ENCODE measurements at places on chromosomes 7 and 10.

DNA sequence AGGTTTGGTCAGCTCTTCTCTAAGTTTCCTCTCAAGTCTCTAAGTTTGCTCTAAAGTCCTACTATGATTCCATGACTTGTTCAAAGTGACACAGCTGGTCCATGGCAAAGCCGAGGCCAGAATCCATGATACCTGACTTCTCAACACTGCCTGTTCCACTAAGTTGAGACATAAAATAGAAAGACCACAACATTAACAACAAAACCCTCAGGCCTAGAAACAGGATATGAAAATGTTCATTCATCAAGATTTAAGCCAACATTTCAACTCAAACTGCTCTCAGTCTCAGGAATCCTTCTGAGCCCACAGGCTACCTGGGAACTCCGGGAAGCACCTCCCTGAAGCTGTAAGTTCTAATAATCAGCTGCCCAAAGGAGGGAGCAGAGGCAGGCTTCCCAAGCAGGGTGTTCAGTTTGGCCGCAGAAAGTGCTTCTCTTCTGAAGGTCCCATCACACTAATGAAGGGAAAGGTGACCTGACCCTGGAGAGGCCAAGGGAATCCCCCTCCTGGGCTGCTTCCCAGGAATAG, 62.9 kb downstream of the STK17A start:
- no peak for DNase-seq

GRCh38 chr10:101152316-101152715, 21.2 kb downstream of the TLX1 start:
- no peak for DNase-seq

DNA sequence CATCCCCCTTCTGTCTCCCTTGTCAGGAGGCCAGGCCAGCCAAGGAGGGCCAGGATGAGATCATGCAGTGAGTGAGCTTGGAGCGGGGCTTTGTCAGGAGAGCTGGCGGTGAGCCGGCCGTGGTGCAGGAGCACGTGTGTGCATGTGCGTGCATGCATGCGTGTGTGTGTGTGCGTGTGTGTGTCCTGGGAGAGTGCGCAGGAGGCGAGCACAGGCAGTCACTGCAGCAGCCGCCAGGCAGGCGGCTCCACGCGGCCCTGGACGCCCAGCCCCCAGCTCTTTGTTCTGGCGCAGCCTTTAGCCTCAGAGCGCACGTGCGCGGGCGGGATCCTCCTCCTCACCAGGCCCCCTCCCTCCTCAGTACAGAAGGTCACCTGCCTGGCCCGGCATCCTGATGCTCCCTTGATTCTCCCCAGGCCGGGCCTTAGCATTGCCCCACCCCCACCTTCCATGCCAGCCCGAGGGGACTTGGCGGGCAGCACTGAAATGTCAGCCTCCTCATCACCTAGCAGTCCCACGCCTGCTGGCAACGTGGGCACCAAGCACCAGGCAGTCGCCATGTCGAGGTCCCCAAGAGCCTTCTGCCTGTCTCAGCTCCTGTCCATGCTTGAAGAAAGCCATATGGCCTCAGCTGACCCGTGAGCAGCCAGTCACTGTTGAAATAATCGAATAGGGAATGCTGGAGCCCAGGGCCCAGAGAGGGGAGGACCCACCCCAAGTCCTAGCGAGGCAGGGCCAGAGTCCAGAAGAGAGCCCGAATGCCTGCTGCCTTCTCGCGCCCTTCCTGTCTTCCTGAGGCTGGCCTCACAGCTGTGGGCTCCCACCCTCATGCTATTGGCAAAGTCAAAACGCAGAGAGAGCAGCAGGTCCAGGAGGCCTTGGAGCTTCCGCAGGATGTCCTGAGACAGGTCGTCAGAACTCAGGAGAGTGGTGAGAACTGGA, 125.9 kb upstream of the PPIF start:
- DNase-seq: peak; percentile 67

DNA sequence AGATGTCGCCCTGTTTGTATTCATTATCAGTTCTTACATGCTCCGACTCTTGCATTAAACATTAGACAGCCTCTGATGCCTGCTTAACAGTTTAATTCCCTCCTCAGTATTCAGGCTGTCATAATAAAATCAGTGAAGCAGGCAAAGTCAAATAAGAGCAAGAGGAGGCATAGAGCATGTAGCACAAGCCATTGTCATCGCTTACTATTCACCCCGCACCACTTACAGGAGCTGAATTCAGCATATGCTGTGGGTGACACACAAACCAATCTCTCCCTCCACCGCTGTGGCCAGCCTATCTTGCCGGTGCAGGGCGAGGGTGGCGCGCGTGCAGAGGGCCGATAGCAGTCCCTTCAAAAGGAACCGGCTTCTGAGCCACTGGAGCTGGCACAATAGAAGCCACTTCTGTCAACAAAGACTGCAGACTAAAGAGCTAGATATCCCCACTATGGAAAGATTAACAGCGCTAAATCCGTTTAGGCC, 433.2 kb upstream of the MGMT start:
- DNase-seq: no peak

DNA sequence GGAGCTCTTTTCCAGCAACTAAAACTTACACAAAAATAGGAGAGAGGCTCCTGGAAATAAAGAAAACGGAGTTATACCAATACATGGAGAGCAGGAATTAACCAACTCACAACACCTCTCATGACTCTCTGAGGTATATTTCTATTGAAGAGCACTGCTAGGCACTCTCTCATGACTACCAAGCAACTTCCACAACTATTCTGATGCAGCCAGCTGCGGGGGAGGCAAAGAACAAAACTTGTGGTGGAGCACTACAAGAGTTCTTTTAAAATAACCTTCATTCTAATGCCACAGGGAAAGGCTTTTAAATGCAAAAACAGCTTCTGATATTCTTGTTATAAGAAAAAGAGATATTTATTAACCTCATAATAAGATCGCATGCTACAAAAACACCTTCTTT, 140.7 kb downstream of the SLC25A13 start:
- no peak for DNase-seq

DNA sequence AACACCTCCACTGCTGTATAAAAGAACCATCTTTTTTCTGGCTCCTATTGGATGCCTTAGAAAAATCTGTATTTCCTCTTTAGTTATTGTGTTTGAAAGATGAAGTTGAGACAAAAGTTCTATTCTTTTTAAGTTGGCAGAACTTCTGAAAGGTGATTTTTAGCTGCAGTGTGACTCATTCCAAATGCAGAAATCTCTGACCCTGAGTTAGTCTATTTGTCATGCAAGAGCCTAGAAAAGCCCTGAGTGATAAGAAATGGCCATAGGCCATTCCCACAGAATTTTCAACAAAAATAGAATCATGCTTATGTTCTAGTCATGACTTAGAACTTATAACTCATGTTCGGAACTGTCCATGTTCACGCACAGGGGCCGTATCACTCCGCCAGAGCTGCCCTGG, 89.1 kb downstream of the EGFR start:
- DNase-seq: no peak

DNA sequence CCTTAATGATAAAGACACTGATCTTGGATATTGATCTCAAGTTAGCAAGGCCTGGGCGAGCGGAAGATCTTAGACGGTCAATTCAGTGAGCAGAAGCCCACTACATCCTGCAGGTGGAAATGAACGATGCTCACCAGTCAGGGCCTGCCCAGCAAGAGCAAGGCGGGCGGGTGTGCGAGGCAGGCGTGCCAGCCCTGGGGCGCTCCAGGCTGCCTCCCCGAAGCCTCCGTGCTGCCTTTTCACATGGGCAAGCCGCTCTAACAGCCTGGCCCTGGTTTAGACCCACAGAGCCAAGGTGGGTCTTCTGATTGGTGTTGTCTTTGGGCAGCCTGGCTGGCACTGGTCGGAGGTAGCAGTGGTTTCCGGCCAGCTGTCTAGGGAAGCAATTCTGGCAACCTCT, 475.1 kb upstream of the FOXK1 start:
- DNase-seq: no peak

- no peak for DNase-seq
Observed at GRCh38 chr10:32957341-32958084, 517 bp downstream of the ITGB1 start.

GRCh38 chr7:129780974-129781927, 169.7 kb downstream of the NRF1 start:
- no peak for DNase-seq

- no peak for DNase-seq
Observed at GRCh38 chr7:77253151-77253550, 53.5 kb upstream of the FGL2 start.

GRCh38 chr7:103714376-103714927, 268.4 kb upstream of the SLC26A5 start:
- DNase-seq: no peak

GRCh38 chr10:118497227-118497626, 98.2 kb downstream of the PRLHR start:
- DNase-seq: no peak

DNA sequence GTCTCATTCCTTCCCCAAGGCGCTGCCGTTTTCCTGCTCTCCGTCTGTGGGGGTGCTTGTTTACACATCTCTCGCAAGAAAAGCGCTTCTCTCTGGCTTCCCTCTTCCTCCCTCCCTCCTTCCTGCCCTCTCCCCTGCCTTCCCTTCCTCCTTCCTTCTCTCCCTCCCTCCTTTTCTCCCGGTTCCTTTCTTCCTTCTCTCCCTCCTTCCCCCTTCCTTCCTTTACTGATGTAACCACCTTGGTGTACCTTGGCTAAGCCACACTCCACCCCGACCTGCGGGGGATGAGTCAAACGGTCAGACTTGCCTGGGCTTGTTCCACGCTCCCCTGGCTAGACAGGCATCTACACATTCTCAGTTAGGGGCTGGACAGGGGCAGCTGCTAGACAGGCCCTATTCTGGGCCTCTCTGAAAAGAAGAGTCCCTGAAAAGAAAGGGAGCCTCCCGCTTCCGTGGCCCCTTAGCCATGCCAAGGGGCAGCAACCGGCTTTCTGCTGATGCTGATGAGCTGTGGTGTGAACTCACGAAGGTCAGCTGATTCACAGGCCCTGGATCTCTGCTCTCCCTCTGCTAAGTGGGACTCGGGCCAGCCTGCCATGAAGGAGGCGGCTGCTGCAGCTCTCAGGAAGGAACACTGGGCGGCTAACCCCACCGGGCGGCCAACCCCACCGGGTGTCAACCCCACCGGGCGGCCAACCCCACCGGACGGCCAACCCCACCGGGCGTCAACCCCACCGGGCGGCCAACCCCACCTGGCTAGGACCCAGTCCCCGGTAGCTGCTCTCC, 216.8 kb downstream of the TCERG1L start:
- DNase-seq: no peak

- no peak for DNase-seq
Observed at GRCh38 chr7:37118004-37118403, 330.7 kb downstream of the ELMO1 start.

- DNase-seq: no peak
Observed at GRCh38 chr7:28510026-28510369, 97.7 kb downstream of the CREB5 start.

- no peak for DNase-seq
Observed at GRCh38 chr7:16083931-16084330, 337.4 kb downstream of the CRPPA start.

- no peak for DNase-seq
Observed at GRCh38 chr10:6195376-6195775, 7.4 kb upstream of the PFKFB3 start.

DNA sequence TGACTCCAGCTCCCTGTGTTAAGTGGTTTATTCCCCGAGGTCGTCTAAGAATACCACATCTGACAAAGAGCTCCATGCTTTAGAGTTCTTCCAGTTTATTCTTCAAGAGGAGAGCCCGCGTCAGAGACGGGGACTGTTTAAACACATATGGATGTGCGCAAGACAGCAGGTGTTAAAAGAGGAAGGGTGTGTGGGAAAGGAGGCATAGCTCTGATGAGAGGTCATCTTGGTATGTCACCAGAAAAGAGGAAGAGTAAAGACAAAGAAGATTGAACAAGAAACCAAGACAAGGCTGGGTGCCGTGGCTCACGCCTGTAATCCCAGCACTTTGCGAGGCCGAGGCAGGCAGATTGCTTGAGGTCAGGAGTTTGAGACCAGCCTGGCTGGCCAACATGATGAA, 258.7 kb downstream of the CCDC3 start:
- no peak for DNase-seq

DNA sequence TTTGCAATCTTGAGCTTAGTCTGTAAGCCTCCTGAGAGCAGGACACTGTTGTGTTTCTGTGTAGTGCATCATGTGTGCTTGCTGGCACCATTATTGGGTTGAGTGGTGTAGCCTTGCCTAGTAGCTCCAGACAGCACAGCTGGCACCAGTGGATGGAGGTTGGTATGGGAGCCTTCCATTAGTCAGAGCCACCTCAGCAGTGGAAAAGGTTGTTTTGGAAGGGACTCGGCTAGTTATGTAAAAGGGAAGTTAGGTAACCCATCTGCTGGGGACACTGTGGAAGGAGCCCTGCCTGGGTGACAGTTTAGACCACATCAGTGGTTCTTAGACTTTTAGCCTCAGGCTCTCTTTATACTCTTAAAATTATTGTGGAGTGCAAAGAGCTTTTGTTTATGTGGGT, 16.3 kb downstream of the MINDY4 start:
- DNase-seq: no peak

GRCh38 chr7:128737867-128738385, 1.2 kb upstream of the CALU start:
- no peak for DNase-seq

DNA sequence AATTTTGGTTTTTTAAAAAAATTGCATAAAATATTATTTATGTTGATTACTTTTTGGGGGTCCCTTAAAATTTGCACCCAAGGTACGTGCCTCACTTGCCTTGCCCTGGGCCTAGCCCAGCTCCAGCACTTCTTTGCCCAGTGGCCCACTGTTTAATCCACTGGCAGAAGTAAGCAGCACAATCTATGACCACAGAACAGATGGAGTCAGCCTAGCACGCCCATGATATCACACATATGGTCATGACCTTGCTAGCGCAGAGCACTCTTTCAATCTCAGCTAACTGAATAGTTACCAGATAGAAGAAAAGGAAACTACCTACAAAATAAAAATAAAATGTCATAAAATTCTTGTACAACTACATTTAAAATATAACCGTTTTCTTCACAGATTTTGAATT, 5.6 kb downstream of the OGA start:
- DNase-seq: no peak

- no peak for DNase-seq
Observed at GRCh38 chr10:10644676-10645385, 372.8 kb upstream of the CELF2 start.

- no peak for DNase-seq
Observed at GRCh38 chr7:137684776-137685175, 162.0 kb downstream of the DGKI start.

DNA sequence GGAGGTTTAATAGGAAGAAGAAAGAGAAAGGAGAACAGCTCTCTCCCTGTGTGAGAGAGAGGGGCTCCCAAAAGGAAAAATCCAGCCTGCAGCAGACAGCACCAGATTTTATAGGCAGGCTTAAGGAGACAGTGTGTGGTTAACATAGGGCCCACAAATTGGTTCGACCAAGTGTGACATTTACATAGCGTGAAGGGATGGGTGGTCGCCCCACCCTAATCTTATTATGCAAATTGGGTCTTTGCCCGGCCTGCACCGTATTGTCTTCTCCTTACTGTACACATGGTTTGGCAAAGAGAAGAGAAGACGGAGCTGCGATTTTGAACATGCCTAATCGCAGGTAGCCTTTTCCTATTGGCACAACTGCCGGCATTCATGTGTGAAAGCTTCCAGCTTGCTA, 756.3 kb downstream of the NXPH1 start:
- no peak for DNase-seq

DNA sequence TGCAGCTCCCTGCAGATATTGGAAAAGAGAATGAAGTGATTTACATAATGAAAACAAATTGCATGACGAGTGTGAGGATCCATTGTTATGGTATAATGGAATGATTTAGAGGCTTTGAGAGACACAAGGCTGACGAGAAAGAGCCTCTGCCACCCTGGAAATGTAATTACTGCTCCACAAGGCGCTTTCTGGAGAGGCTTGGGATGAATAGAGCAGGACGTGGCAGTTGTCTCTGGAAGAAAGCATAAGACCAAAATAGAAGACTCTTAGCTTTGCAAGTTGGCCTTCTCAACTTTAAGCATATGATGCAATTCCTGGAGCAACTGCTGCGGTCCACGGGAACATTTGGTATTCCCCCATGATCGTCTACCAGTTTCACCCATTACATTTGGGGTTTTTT, 181.9 kb upstream of the TCF7L2 start:
- DNase-seq: no peak

Data from hypothalamus (tissue), 51 donors.